Lung (tissue), 17 donors: ENCODE measurements at places on chromosomes 16 and 17. TPM values are rescaled to one million over a fixed set of nuclear protein-coding genes. Genes with fewer than 3 reads are reported as not detected.

DNA sequence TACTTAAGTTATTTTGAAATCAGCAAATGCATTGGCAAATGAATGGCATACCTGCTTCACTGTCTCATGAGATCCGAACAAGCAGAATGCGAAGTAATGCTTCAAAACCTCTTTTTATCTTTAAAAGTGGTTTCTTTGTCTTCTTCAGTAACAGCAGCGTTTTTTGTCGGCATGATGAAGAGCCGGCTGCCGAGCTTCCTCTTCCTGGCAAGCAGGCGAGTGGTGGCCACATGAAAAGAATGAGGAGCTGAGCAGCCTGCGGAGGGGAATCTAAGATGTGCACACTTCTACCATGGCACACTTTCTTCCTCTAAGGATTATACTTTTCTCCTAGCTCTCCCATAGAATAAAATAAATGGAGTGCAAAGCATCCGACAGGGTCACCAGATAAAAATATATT, 42.4 kb upstream of the AKTIP start:
- no peak overlapping the region for H3K4me3 ChIP-seq
- no peak for DNase-seq
- no peak overlapping the region for H3K27ac ChIP-seq
- H3K4me1 ChIP-seq = peaks cover 2% of the 10 kb centered on the region

DNA sequence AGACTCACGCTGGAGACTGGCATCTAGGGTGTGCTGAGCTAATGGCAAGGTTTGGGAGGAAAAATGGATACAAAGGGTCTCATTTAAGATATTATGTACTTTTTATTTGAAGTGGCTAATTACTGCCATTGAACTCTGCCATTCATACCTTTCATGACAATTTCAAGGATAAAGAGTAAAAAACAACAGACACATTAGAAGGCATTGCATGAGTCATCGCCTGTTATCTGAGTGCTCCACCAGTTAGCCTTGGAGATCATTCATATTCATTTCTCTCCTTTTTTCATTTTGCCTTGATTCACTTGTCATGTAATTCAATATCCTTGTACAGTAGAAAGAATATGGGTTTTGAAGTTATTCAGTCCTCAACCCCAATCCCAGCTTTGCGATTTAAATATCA, 109.5 kb downstream of the CDH8 start:
- no peak overlapping the region for H3K27ac ChIP-seq
- H3K27me3 ChIP-seq = no peaks in the 10 kb centered on the region
- no peak overlapping the region for H3K4me3 ChIP-seq
- DNase-seq = no peak

- H3K4me3 ChIP-seq = no peak overlapping the region
- DNase-seq = no peak
- H3K36me3 ChIP-seq = no peaks in the 10 kb centered on the region
- peaks cover 8% of the 10 kb centered on the region for H3K4me1 ChIP-seq
Observed at GRCh38 chr17:57853695-57854094, 3.9 kb upstream of the MRPS23 start.

GRCh38 chr17:79803997-79804855, 7.3 kb upstream of the CBX8 start:
- H3K27me3 ChIP-seq = peaks cover 96% of the 10 kb centered on the region
- H3K4me1 ChIP-seq = no peaks in the 10 kb centered on the region
- no peak overlapping the region for H3K27ac ChIP-seq
- no peaks in the 10 kb centered on the region for H3K36me3 ChIP-seq
- no peak overlapping the region for H3K4me3 ChIP-seq

DNA sequence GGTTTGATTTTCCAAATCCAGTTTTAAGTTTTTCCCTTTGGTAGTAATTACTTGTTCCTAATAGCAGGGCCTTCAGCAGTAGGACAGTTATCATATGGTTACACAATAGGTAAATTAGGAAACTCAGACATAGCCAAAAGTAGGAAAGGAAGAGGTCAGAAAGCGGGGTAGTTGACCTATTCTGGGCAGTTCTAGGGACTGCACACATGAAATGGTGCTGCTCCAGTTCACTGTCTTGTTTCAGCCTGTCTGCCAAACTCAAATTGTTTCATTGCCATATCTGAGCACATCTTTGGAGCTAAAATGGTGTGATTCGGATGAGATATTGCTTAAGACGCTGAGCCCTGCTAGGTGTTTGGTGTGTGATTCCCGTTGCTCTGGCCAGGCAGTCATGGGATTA, 56.7 kb downstream of the TANGO6 start:
- H3K4me1 ChIP-seq = no peaks in the 10 kb centered on the region
- peaks cover 2% of the 10 kb centered on the region for H3K36me3 ChIP-seq
- no peak for DNase-seq
- no peaks in the 10 kb centered on the region for H3K27me3 ChIP-seq
- H3K4me3 ChIP-seq = no peak overlapping the region

DNA sequence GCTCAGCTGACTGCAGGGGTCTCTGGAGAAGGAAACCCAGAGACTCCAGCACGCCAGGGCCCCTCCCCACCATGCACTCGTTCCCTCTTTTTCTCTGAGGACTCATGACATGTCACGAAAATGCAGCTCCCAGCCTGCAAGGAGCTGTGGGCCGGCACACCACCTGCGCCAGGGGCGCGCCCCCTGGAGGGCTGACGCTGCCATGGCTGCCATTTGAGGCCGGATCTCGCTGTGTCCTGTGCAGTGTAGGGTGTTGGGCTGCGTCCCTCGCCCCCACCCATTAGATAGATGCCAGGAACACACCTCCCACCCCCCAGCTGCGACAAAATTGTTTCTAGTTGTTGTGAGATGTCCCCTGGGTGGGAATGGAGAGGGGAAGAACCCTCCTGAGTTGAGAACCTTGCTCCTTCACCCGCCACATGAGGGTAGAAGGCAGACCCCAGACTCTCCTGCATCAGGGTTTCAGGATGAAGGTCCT, 8.2 kb downstream of the SYNGR2 start:
- peak overlapping the region; percentile 88 for H3K27ac ChIP-seq
- peak; percentile 61 for DNase-seq
- no peaks in the 10 kb centered on the region for H3K4me1 ChIP-seq
- no peak overlapping the region for H3K4me3 ChIP-seq
- H3K27me3 ChIP-seq = no peaks in the 10 kb centered on the region
- H3K36me3 ChIP-seq = no peaks in the 10 kb centered on the region

DNA sequence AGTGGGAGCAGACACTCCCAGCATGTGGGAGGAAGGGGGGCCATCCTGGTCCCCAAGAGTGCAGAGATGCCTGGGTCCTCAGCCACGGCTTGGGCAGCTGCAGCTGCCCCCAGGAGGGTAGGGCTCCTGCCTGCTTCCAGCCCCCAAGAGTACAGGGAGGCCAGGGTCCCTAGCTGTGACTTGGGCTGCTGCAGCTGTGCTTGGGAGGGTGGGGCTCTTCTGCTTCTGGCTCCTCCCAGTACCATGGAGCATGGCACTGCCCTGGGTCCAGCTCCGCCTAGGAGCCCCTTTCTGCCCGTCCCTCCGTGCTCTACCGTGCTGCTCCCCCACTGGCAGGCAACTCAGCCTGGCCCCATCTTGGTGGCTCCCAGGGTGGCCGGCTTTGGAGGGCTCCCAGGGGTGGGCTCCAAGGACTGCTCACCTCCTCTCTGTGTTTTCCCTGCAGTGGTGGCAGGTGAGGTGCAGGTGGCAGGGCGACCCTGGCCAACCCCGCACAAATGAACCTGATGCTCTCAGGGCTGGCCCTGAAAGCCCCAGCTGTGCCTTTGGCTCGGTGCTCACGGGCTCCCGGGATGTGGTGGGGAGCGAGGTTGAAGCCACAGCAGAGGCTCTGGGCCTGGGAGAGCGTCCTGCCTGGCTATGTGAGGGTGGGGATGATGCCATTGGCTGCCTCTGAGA, 18.5 kb upstream of the USP22 start:
- no peak overlapping the region for H3K4me3 ChIP-seq
- no peaks in the 10 kb centered on the region for H3K36me3 ChIP-seq
- H3K27me3 ChIP-seq = no peaks in the 10 kb centered on the region
- H3K4me1 ChIP-seq = no peaks in the 10 kb centered on the region
- no peak for DNase-seq
- no peak overlapping the region for H3K27ac ChIP-seq

GRCh38 chr17:28684963-28685362, 23.0 kb downstream of the SUPT6H start:
- H3K4me1 ChIP-seq = peaks cover 3% of the 10 kb centered on the region
- peak; percentile 91 for DNase-seq
- peaks cover 75% of the 10 kb centered on the region for H3K36me3 ChIP-seq
- H3K27ac ChIP-seq = no peak overlapping the region
- H3K4me3 ChIP-seq = no peak overlapping the region

GRCh38 chr17:17818088-17818526, 18.7 kb downstream of the SREBF1 start:
- no peaks in the 10 kb centered on the region for H3K27me3 ChIP-seq
- H3K4me3 ChIP-seq = no peak overlapping the region
- no peak for DNase-seq
- no peaks in the 10 kb centered on the region for H3K4me1 ChIP-seq

GRCh38 chr16:66207139-66207882, 159.2 kb upstream of the CDH5 start:
- no peak overlapping the region for H3K4me3 ChIP-seq
- H3K4me1 ChIP-seq = no peaks in the 10 kb centered on the region
- no peaks in the 10 kb centered on the region for H3K27me3 ChIP-seq
- no peaks in the 10 kb centered on the region for H3K36me3 ChIP-seq
- peak; percentile 89 for DNase-seq
- no peak overlapping the region for H3K27ac ChIP-seq

- DNase-seq = no peak
- H3K36me3 ChIP-seq = no peaks in the 10 kb centered on the region
- no peak overlapping the region for H3K27ac ChIP-seq
Observed at GRCh38 chr16:79871906-79872305, 271.4 kb upstream of the MAF start.

DNA sequence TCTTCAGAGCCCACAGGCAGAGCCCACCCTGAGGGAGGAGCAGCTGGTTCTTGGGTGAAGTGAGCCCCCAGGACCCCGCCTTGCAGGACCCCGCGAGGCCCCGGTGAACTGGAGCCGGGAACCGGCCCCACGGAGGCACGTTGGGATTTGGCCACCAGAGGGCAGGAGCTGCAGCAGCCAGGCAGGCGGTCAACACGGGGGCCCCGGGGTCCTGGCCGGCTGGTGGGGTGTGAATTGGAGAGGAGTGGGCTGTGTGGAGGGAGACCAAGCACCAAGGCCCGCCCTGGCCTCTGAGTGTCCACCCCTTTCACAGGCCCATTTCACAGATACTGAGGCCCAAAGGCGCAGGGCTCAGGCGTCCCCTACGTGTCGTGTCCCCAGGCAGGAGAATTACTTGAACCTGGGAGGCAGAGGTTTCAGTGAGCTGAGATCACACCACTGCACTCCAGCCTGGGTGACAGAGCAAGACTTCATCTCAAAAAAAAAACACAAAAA, 2.2 kb downstream of the DPEP1 start:
- no peak overlapping the region for H3K4me3 ChIP-seq
- no peaks in the 10 kb centered on the region for H3K27me3 ChIP-seq
- H3K4me1 ChIP-seq = peaks cover 4% of the 10 kb centered on the region
- DNase-seq = no peak

GRCh38 chr17:58268774-58269556, 11.8 kb downstream of the MPO start:
- H3K27ac ChIP-seq = no peak overlapping the region
- no peak for DNase-seq
- no peaks in the 10 kb centered on the region for H3K36me3 ChIP-seq
- H3K4me3 ChIP-seq = no peak overlapping the region
- no peaks in the 10 kb centered on the region for H3K27me3 ChIP-seq
- no peaks in the 10 kb centered on the region for H3K4me1 ChIP-seq

DNA sequence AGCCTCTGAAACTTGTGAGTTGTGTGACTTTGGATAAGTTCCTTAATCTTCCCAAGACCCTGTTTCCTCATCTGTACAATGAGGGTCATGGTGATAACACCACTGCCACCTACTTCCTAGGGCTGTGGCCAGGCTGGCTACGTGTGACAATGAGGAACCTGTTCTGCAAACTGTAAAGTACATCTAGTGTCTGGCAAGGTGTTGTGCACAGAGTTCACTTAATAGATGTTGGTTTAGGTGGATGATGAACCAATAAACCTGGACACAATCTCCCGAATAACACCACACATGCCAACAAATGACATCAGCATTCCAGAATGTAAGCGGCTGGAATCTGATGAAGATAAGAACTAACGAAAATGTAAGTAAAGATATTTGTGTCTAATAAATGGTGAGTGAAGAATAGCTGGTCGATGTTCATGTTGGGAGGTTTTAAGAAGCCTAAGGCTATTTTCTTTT, 82.3 kb downstream of the MARCHF10 start:
- H3K4me1 ChIP-seq = no peaks in the 10 kb centered on the region
- H3K36me3 ChIP-seq = no peaks in the 10 kb centered on the region
- no peak overlapping the region for H3K4me3 ChIP-seq
- no peak overlapping the region for H3K27ac ChIP-seq
- DNase-seq = no peak
- no peaks in the 10 kb centered on the region for H3K27me3 ChIP-seq

DNA sequence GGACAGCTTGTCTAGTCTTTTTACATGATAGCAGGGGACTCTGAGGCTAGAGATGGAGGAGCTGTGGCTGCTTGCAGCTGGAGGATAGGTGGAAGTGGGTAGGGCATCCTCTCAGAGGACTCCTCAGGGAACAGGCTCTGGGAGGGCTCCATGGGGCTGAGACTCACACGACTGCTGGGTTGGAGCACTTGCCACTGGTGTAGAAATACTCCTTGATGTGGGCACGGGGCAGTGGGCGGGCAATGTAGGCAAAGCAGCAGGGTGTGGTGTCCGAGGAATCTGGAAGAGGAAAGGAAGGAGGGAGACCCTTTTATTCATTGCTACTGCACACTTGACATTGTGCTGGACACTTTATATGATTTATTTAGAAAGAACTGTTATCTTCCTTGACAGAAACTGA, 1.8 kb downstream of the CCL5 start:
- H3K36me3 ChIP-seq = no peaks in the 10 kb centered on the region
- no peak overlapping the region for H3K4me3 ChIP-seq
- no peak overlapping the region for H3K27ac ChIP-seq
- DNase-seq = no peak

GRCh38 chr17:42387661-42388380, 421 bp downstream of the STAT3 start:
- H3K36me3 ChIP-seq = peaks cover 4% of the 10 kb centered on the region
- H3K4me3 ChIP-seq = peak overlapping the region; percentile 82
- no peaks in the 10 kb centered on the region for H3K27me3 ChIP-seq

RBFOX1 gene
- 3.0 TPM for total RNA-seq

COX4I1 gene
- total RNA-seq = 400 TPM

STAT5A gene
- total RNA-seq = 52.0 TPM

RNF213 gene
- 198 TPM for total RNA-seq

CCL17 gene
- 3.1 TPM for total RNA-seq

NPIPA8 gene
- 10.9 TPM for total RNA-seq

PRKCB gene
- total RNA-seq = 24.3 TPM

CSH2 gene
- not detected for total RNA-seq
